IPS-NIHi11 (cell line): ENCODE measurements at places on chromosomes 1 and 21.

DNA sequence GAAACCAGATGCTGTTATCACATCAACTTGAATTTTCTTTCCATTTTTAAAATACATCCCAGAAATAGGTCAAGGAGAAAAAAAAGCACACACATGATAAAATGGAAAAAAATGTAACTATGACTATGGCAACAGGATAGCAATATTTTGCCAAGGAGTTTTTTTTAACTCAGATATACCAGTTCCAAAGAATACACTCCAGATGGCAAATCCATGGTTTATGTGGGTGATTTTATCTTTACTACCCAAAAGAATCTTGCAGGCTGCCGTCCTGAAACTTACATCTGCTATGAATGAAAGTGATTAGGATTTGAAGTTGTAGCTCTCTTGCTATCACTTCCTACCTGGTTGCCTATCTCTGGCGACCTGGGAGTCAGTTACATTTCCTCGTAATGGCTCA lies 91.0 kb upstream of the PLPPR4 start:
- no peak for DNase-seq

DNA sequence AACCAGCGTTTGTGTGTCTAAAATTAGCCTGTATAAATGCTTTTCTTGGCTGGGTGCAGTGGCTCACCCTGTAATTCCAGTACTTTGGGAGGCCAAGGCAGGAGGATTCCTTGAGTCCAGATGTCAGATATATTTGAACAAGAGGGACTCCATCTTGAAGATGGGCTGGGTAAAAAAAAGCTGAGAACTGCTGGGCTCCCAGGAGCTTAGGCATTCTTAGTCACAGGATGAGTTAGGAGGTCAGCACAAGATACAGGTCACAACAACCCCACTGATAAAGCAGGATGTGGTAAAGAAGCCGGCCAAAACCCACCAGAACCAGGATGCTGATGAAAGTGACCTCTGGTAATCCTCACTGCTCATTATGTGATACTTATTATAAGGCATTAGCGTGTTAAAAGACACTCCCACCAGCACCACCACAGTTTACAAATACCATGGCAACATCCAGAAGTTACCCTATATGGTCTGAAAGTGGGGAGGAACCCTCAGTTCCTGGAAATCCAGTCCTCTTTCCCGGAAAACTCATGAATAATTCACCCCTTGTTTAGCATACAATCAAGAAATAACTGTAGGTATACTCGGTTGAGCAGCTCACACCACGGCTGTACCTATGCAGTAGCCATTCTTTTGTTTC lies 36.2 kb upstream of the ZNF496 start:
- no peak for DNase-seq

GRCh38 chr1:10694274-10694632 lies 102.2 kb downstream of the CASZ1 start:
- no peak for DNase-seq

DNA sequence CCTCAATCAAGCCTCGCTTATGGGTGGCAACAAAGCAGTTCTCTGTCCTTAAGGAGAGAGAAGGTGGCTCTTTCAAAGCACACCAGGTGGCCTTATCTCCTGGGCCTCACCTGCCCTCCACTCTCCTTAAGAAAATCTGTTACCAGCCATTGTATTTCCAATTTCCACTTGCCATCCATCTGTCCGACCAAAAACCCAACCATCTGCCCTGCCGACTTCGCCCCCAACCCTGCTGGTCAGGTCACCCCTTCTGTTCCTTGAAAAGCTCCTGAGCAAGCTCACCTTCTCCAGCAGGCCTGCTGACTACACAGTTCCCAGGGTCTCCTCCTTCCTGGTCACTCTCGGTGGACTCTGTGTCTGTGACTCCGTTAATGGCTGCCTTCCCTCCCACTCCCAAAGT lies 619 bp upstream of the IGFN1 start:
- DNase-seq = no peak

DNA sequence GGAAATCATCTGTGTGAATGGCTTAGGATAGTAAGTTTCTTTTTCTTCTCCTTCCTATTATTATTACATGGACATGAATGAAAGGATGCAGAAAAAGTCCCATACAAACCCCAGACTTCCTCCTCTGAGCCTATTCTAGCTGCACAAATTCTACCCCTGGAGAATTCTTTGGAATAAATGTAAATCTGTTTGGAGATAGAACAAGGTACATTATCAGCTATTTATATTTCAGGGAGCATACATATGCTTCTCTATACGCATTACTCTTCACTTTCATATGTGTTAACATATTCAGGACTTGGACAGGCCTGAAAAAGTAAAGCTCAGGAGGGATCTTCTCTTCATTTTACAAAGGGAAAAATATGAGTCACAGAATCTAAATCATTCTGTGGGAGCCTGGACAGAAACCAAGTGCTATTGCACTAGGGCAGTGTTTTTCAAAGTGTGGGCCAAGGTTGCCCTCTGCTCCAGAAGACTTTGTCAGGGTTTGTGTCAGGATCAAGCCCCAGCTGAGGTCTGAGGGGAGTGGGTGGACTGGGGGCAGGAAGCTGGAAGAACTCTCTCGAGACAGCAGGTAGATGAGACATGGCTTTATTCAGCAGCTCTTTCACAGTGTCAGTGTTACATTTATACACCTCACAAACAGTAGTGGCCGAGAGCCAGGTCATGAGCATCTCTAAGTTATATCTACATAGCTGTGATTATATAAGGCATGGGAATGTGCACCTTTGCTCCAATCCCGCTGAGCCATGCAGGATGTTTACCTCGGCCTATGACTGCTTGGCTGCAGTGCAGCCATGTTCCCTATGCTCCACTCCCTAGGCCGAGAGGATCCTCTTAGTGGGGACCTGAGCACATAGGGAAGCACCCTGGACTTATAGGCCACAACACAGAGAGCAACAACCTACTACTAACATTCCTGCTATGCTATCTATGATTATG lies 114.3 kb downstream of the GDAP2 start:
- DNase-seq = no peak

- peak; percentile 85 for DNase-seq
Observed at GRCh38 chr21:32096411-32096810, 182.4 kb downstream of the MIS18A start.

GRCh38 chr1:220775240-220775853 lies 11.4 kb upstream of the MTARC1 start:
- DNase-seq = peak; percentile 56

- peak; percentile 21 for DNase-seq
Observed at GRCh38 chr1:207495801-207496792, at the start of gene CR1. CR1 (plus strand) TSS chr1:207496157; CDS start chr1:207496268, 111 bp downstream.

- no peak for DNase-seq
Observed at GRCh38 chr1:24186031-24186710, 918 bp downstream of the IFNLR1 start.

GRCh38 chr1:242467556-242468145 lies 56.8 kb downstream of the PLD5 start:
- peak; percentile 70 for DNase-seq

DNA sequence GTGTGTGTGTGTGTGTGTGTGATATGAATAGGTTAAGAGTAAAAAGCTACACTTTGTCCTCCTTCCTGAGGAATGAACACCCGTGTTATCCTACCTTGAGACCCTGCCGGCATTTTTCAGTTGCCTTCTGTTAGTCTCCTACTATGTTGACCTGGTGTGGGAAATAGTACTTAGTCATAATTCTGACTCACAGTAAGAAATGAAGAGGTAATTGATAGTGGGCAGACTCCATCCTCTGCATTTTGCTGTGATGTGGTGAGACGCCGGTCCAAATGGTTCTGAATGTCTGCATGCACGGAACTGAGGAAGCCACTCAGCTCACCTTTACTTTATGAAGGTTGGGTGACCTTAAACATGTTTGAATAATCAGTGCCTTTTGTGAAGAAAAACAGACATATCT lies 12.6 kb downstream of the CD101 start:
- DNase-seq = no peak

DNA sequence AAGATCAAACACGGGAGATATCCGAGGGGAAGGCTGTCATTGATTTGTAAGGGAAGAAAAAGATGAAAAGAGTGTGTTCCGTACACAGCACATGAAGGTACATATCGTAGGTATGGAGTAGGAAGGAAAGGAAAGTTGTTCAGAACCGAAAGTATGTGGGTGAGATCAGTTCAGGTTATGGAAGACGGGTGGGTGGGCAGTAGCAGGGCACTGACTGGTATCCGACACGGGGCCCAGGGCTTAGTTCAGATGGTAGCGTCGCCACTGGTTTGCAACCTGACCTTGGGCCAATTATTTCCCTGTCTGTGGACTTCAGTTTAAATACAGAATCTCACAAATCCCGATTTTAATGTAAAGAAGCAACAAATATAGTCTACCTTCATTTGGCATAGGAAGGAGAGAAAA lies 27.8 kb upstream of the A3GALT2 start:
- no peak for DNase-seq

- no peak for DNase-seq
Observed at GRCh38 chr1:77955709-77956108, 23.2 kb downstream of the FUBP1 start.

GRCh38 chr1:61338899-61339298 lies 256.5 kb downstream of the NFIA start:
- DNase-seq = no peak

DNA sequence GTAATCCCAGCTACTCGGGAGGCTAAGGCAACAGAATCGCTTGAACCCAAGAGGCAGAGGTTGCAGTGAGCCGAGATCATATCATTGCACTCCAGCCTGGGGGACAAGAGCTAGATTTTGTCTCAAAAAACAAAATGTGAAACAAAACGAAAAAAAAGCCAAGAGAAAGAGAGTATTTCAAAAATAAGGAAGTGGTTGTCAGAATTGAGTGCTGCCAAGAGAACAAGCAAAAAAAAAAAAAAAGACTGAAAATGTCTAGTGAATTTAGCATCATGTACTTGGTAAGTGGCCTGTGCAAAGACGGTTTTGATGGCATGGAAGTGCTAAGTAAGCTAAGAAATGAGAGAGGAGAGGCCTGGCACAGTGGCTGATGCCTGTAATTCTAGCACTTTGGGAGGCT lies 14.3 kb downstream of the KPNA6 start:
- DNase-seq = no peak

DNA sequence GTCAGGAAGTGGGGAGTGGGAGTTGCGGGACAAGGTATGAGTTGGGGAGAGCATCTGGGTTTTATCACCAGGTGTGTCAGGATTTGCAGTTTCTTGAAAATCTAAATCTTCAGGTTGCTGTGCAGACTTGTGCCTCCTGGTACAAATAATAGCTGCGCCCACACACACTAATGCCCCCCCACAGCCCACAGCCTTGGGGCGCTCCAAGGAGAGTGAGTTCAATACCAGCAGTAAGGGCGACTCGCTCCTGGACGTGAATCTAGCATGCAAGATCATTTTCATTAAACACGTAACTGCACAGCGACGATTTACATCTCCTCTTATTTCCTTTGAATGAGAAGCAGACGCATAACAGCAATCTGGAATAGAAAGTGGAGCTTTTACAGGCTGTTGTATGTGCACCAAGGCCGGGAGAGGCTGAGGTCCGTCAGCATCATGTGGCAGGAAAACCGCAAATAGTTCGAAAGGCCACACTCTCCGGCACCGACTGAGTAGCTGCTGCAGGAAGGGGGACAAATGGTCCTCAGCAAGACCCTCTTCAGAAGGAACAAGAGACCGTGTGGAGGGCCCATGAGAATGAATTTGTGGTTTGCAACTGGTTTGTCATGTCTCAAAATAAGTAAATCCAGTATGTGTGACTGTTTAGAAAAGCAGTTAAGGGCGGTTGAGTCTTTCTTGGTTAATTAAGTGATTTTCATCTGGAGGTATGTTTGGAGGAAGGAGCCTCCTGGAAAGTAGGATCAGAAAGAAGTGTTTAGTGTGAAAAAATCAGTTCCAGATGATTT lies 439.5 kb downstream of the SMYD3 start:
- no peak for DNase-seq

GRCh38 chr1:67537667-67538018 lies 107.4 kb upstream of the SERBP1 start:
- no peak for DNase-seq

- no peak for DNase-seq
Observed at GRCh38 chr1:173213665-173214064, 6.5 kb upstream of the TNFSF4 start.

DNA sequence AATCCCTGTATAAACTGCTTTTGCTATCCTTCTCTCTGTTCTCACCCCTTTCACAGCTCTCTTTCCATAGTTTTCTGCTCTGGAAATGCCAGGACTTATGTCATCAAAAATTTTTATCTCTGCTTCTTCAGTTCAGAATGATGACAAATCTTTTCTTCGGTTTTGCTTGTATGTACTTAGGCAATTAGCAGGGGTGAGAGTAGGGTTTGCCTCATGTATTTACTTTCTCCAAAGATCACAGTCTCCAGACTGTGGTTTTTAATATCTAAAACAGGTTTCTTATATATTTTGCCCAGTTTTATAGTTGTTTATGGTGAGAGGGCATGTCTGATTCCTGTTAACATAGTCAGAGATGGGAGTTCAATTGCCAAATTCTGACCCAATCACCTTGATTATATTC lies 235.4 kb upstream of the LYPLAL1 start:
- no peak for DNase-seq

DNA sequence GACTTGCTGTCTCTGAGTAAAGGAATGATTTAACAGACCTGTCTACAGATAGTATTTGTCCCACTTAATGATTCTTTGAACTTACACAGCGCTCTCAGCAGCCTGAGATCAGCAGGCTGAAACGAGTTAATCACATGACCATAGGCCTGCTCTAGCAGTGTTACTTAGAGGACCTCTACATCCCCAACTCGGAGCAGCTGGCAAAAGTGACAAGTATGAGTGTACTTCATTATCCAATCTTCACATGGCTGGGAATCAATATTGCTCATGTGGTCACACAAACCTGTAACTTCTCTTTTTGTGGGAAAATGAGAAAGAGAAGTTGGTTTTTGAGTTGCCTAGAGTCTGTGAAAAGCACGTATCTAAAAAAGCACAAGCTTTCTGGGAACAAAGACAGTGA lies 11.4 kb upstream of the ATP13A2 start:
- DNase-seq = no peak

GRCh38 chr1:178101266-178101630 lies 7.3 kb downstream of the RASAL2 start:
- DNase-seq = no peak

DNA sequence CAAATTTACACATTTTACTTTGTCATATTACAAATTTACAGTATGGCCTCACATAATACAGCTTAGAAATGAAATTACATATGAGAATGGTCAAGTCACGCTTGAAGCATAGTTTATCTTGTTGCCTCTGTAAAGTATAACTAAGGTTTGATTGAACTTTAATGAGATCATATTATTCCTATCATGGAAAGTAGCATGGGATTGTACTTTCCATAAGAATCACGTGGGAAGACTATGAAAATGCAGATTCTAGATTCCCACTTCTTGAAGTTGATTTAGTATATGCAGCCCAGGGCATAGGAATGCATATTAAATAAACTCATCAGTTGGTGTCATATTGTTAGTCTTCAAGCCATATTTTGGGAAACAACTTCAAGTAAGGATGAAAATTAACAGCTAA lies 342.8 kb downstream of the NCAM2 start:
- no peak for DNase-seq
